ENCODE measurements at places on chromosomes 6 and 20.

- no peak for DNase-seq
These were observed 95.8 kb upstream of the GCM1 start for GRCh38 chr6:53244399-53244931.

GRCh38 chr20:61694682-61695081, 371.0 kb downstream of the TAF4 start:
- no peak for DNase-seq

- DNase-seq, result no peak
These were observed 13.3 kb upstream of the RIPOR2 start for GRCh38 chr6:24949020-24949569.

- no peak for DNase-seq
These were observed 668 bp upstream of the RPP40 start for GRCh38 chr6:5004373-5005037.

DNA sequence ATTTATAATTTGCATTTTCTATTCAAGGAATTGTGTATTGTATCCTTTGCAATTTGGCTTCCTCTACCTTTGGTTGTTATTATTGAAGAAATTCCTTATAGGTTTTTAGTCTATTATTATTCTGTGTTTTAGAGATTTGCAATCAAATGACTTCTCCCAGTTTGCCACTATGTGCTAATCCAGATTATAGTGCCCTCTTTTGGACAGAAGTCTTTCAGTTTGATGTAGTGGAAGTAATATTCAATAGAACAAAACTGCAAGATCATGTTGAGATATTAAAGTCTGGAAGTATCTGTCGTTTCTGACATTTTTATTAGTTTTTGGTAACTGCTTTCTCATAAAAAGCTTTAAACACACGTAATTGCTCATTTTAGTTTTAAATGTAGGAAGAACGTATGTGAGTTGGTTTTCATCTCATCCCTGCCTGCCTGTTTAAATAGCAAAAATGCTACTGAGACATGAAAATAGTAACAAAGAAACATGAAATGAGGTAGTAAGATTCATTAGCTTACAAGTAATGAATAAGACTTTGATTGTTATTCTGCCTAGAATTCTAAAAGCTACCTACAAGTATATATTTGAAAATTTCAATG, 72.8 kb downstream of the RTN4IP1 start:
- DNase-seq, result no peak

GRCh38 chr6:1317302-1317815, 5.5 kb downstream of the FOXQ1 start:
- DNase-seq, result no peak

DNA sequence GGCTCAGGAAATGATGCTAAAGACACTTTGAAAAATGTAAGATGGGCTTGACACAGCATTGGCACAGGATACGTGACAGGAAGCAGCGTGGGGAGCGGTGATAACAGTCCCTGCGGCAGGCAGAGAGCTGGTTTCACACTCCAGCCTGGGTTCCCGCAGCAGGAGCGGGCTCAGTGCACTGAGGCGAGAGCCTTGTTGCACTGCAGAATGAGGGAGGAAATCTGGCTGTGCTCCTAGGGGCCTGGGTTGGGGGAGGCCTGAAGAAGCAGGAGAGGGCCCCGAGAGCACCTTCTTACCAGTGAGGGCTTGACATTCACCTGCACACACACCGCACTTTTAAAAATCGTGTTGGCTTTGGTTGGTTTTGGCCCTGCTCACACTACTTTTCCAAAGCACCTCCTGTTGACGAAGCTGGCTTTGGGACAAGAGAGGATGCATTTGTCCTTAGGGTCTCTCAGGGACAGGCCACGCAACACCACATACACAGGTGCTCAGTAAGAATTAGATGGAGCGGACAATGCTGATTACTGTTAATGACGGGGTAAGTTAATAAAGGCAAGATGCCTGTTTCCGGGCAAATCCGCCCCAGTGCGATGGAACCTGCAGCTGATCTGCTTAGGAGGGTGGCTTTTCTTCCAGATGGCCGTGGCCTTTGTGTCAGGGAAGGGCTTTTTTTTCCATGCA, 49.4 kb upstream of the ARMC2 start:
- DNase-seq, result no peak

GRCh38 chr6:25482996-25483395, 169.0 kb upstream of the SCGN start:
- no peak for DNase-seq

GRCh38 chr6:90338409-90338808, 41.8 kb upstream of the BACH2 start:
- DNase-seq, result no peak

DNA sequence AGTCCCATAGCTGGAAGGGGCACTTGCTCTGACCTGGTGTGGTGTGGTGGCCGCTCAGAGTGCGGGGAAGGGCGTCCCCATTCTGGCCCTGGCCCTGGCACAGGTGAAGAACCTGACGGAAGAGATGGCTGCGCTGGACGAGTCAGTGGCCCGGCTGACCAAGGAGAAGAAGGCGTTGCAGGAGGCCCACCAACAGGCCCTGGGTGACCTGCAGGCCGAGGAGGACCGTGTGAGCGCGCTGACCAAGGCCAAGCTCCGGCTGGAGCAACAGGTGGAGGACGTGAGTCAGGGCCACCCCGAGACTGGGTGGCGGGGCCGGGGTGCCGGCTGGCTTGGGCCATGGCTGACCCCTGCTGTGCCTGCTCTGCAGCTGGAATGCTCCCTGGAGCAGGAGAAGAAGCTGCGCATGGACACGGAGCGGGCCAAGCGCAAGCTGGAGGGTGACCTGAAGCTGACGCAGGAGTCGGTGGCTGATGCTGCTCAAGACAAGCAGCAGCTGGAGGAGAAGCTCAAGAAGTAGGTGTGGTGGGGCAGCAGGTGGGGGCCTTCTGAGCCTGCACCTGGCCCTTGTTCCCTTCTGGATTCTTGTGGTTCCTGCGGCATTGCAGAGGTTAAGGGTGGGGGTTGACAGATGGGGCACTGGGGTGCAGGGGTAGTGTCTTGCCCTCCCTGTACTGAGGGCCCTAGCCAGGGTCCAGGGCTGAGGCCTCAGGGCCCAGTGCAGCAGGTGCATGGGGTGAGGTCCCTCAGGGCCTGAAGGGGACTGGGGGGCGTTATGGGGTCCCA, 40.8 kb downstream of the MYH7B start:
- no peak for DNase-seq

GRCh38 chr20:45987108-45987780, 15.2 kb upstream of the ZNF335 start:
- DNase-seq, result peak; percentile 85

DNA sequence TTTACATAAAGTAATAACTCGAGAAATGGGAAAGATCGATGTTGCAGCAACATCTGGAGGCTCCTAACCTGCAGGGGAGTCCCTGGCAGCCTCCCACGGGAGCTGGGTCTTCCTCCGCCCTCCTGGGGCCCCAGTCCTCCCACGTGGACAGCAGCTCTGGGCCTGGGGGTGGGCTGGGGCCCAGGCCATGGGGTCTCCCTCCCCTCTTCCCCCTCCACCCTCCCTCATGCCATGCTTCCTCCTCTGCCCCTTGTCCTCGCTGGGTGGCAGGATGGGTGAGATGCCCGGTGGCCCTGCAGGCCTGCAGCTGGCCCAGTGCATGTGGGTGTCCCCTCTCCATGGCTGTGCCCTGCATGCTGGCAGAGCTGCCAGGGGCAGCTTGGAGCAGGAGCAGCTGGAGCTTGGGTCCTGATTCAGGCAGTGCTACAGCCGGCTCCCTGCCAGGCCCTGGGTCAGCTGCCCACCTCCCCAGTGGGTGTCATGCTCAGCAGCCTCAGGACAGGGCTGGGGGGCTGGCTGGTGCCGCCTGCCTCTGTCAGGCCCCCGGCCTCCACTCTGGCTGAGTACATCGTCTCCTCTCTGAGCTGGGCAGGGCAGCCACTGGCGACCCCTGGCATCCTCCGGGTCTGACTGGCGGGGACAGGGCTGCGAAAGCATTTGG, 48.9 kb upstream of the BHLHE23 start:
- no peak for DNase-seq

- DNase-seq, result no peak
These were observed 68.8 kb upstream of the IYD start for GRCh38 chr6:150299873-150300485.

GRCh38 chr6:20334334-20334733, 67.3 kb upstream of the E2F3 start:
- DNase-seq, result no peak

GRCh38 chr6:133392015-133392414, 150.9 kb downstream of the EYA4 start:
- DNase-seq, result no peak

GRCh38 chr20:50798650-50799049, 3.8 kb downstream of the BCAS4 start:
- no peak for DNase-seq

DNA sequence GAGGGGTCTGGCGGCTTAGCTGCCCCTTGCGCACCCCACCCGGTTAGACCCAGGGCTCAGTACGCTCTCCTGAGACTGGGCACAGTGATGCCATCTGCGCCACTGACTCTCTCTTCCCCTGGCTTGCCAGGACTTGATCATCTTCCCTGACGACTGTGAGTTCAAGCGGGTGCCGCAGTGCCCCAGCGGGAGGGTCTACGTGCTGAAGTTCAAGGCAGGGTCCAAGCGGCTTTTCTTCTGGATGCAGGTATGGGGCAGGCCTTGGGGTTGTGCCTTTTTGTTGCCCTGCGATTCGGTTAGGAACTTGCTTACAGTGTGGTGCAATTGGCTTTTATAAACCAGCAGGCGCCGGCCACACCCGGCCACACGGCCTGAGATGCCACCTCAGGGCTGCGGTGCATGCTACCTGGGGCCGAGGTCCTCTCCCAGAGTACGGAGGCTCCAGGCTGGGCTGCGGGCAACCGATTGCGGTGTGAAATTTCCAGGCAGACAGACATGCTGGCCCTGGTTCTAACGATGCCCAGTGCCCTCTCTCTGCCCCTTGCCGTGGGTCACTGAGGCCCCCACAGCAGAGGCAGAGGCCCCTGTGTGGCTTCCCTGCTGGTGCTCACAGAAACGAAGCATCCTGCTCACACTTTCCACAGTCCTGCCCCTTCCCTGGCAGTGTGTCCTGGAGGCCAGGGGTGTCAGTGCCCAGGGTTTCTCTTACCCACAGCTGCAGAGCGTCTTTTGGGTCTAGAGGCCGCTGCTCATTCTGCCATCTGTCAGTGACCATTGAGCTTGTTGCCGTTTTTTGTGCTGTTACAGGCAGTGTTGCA, 1.7 kb downstream of the ADRM1 start:
- no peak for DNase-seq

- peak; percentile 64 for DNase-seq
These were observed 245.1 kb downstream of the MYLK4 start for GRCh38 chr6:2505624-2506023.

DNA sequence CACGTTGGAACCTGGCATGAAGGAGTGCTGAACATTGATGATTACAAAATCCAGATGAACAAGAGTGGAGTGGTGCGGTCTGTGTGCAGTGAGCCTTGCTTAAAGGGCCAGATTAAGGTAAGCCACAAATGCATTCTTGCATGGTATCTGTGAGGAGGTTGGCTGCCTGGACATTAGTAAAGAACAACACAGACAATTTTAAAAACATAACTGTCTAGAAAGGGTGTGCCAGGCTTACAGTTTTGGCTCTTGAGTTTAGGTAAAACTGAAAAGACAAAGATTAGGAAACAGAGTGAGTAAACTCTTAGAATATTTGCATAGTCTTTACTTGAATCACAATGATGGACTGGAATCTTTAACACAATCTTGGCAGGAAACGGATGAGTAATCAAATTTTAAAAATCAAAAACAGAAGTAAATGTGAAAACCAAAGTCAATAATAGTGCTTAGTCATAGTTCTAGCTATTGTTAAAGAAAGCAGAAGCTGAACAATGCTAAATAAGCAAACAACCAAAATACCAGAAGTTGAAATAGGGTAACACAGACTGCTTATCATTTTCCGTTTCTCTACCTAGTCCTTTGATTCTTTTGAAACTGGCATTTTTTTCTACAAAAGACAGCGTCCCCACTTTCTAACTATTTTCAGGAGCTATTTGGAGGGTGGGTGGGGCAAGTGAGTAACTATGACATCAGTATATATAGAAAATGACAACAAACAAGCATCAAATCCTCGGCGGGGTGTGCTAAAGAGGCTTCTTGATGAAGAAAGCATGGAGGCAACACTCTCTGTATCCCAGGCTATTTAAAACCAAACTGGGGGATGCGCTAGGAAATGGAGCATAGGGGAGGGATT, 185.8 kb upstream of the RAB32 start:
- no peak for DNase-seq

GRCh38 chr20:16206817-16207216, 366.4 kb downstream of the KIF16B start:
- DNase-seq, result no peak

DNA sequence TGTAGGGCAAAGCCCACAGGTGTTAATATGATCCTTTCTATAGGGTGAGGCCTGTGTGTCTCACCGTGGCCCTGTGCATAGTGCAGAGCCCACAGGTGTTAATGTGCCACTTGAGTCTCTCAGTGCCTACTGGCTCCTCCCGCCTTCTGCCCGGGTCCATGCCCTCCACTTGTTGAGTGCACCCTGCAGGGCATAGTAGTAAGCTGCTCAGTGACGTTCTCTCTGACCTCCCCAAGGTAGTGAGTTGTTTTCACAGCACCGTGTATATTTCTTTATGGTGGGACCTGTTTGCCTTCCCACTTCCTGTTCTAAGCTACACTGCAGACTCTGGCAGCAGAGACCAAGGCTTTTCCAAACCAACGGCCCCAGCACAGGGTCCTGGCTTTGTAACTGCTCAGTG, 64.5 kb upstream of the SLC22A1 start:
- DNase-seq, result no peak

GRCh38 chr20:24996449-24997377, 4.2 kb upstream of the APMAP start:
- no peak for DNase-seq

DNA sequence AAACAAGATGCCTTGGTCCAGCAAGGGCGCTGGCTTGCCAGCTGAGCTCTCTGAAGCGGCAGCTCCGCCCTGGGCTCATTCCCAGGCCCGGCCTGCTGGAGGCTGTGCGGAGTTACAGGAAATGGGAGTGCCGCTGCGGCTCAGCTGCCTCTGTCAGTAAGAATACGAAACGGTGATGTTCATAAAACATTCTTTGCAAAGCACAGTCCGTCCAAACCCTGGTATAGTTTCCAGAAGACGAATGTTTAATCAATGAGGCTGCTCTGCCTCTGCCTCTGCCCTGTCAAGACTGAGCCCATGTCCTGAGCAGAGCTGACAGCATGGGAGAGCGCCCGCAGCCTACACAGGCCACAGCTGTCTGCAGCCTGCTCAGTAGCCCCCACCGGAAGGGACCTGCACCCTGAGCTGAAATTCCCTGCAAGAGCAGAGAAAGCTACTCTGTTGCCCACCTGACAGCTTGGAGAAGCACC, 153.3 kb upstream of the SNX9 start:
- no peak for DNase-seq

DNA sequence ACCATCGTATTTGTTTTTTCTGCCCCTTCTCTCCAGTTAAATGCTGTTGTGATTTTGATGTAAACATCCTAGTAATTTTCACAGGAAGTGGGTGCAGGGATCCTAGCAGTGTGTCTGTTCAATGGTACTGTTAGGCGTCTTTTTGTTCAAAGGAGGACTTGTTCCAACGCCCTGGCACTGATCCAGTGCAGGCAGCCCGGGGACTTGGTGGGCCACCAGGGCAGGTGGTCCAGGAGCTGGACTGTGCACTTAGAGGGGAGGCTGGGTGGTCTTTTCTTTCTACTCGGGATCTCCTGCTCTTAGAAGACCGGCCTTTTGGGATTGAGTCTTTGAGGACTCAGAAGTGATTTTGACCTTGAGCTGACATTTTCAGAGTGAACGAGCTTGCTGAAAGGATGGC, 41.1 kb upstream of the NKX2-2 start:
- no peak for DNase-seq

All from HEK293T (cell line).